ENCODE measurements at places on chromosomes 12 and 14.

DNA sequence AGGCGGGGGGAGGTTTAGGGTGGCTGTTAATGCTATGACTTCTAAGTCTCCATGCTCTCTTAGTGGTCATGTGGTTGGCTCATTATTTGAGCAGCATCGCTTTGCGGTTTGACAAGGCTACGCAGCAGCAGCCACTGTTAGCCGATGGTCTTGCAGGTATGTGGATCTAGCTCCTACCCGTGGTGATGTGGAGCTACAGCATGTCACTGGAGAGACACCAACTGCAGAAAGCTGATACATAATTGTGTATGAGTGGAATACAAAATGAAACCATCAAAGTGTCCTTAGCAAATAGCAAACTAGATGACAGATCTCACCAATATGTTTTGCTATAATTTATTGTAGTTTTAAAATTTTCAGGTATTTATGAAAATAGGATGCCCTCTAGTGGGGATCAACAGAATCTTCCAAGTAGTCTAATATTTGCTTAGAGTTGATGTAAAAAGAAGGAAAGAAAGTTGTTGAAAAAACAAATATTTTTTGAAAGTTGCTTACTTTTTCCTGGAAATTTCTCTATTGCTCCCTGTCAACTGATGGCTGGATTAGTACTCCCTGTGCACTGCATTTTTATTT lies 94.9 kb downstream of the NAV3 start:
- DNase-seq = peak; percentile 92

DNA sequence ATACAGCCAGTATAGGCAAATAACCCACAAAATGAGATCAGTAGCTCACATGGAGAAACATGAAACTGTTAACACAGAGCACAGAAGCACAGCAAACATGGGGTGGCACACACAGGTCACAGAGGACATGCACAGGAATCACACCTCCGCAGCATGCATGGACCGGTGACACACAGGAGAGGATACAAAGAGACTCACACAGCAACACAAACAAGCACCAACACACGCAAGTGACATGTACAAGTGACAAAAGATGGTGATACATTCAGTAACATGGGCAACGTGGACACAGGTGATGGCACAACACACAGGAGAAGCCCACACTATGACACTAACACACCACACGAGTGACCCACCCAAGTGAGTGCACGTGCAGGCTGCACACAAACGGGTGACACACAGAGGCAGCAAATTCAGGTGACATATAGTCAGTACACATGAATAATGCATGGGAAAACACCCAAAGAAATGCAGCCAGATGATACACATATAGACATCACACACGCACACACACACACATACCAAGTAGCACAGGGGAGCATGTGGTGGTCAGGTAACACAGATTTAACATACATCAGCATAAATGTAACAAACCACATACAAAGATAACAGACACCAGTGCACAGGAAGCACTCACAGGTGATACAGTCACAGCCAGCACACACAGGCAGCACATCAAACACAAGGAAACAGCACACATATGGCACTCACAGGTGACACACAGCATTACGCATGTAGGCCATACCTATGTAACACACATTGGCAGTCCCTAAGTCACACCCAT lies 216.0 kb upstream of the SFSWAP start:
- DNase-seq = no peak

- no peak for DNase-seq
These were observed 27.0 kb downstream of the SMUG1 start for GRCh38 chr12:54161481-54162437.

DNA sequence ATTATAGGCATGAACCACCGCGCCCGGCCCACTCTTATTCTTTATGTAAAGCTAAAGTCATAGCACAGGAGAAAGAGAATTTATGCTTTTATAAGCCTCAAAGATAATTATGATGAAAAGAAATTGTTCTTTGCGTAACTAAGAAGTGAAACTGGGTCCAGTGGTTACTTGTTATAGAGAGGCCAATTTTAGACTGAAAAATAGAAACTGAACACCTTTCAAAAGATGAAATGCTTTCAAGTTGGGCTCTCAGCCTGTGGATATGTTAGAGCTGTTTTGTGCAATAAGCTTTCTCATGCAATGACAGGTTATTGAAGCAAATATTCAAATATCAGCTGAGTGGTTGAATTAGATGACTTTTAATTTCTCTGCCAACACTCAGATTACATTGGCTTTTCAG lies 7.9 kb downstream of the TMEM253 start:
- no peak for DNase-seq

DNA sequence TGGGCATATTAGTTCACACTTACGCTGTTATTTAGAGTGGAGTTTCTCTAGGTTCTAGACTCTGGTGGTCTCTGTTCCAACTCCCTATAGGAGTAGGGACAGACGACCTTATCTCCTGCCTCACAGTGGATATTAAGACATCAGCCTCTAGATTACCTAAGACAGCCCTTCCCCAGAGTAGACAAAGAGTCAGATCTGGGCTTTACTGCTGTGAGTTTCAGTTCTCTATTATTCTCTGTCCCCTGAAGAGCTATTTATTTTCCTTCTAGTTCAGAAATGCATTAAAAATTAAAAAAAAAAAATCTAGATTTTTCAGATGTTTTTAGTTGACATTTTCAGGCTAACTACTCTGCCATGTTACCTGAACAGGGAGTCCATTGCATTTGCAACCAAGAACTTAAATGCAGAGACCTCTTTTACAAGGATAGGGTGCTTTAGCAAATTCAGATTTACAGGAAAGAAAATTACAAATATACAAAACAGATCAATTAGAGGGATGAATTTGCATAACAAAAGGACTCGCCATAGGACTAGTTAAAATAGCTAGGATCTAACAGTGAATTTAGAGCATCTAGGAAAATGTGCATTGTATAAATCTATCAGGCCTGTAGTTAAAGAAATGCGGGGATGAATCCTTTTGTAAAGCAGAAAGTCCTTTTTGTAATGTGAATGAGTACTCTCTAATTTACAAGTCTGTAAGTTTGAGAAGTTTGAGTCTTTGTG lies 381.4 kb downstream of the APAF1 start:
- no peak for DNase-seq

DNA sequence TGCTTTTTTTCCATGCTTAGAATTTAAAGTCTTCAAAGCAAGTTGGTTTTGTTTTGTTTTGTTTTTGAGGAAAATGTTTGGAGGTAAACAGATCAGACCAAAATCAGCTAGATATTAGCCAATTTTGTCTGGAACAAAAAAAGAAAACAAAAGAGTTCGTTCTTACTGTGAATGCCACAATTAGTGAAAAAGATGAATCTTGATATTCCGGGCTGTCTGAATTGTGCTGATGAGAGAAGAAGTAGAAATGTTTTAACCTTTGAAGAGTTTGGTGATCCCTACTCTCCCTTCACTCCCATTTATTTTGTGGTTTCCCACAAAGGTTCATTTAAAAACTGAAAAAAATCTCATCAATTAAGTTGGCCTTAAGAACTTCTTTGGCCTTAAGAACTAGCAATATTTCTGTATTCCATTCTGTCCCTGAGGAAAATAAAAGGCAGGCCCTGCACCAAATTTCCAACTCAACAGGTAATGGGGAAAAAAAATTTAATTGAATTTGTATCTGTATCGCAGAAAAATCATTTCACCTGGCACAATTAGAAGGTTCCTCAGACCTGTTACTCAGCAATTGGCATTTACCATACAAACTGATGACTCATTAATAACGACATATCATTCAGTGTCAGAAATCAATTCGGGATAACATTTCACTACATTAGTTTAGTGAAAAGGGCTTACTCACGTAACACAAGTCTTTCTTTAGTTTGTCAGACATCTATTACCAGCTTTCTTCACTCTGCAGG lies 562 bp upstream of the GLIPR1L2 start:
- no peak for DNase-seq

GRCh38 chr12:58727521-58727920 lies 192.8 kb downstream of the LRIG3 start:
- no peak for DNase-seq

GRCh38 chr12:29133181-29133580 lies 15.9 kb upstream of the FAR2 start:
- DNase-seq = no peak
